ENCODE measurements at places on chromosomes 11 and 22.

DNA sequence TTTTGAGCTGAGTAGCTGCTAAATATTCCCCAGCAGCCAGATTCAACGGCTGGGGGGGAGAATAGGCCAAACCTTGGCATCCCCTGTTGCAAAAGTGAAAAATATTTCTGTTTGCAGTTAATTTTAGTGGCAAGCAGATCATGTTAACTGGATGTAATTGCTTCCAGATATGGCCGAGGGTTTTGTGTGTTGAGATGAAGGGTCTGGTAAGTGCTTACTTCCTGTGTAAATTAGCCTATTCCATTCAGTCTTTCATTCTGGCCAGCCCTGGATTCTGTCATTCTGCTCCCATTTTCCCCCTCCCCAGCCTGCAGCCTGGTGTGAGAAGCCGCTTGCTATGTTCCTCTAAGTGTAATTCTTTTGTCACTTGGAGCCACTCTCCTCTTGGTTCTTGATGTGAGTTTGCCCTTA, 17.4 kb downstream of the ZBTB16 start:
- no peak for DNase-seq

DNA sequence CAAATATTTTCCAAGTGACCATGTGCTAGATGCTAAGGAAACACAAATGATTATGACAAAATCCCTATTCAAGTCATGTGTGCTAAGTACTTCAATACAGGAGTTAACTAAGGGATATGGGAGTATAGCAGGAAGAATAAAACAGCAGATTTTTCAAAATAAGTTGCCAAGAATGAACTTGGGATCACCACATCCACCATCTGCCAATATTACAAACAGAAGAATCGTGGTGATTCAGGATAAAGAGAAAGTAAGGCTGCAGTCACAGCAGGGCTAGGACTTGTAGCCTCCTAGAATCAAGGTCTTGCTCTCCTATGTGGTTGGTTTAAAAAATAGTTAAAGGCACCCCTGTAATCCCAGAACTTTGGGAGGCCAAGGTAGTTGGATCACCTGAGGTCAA, 34.3 kb downstream of the MRTFA start:
- no peak for DNase-seq

DNA sequence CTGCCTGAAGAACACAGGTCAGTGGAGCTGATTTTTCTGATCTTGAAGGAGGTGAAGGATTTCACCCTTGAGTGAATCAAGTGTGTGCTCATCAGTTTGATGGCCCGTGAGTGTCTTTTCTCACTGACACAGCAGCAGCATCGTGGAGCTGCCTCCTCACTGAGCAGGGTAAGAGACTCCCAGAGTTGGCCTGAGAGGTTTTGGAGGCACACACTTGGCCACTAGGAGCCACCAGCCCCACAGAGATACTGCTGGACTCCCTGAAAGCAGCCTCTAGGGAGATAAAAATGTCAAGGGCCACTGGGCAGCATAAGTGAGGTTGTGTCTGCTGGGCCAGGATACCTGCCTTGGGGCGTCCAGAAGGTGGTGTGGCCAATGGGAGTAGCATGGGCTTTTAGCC, 245.4 kb downstream of the GRIK4 start:
- no peak for DNase-seq

DNA sequence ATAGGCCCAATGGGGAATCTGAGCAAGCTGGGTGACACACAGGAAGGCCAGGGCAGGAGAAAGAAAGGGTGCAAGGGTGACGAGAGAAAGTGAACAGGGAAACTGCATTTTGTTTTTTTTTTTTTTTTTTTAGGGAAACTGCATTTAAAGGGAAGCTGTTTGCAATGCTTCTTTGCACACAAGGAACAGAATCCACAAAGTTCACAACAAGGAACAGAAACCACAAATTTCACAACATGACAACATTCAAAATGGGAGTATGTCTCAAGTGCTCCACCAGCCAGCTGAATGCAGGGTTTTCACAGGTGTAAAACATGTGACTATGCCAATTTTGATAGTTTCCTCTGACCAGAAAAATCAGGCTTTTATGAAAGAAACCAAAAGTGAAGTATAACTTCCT, 6.8 kb upstream of the PLAAT3 start:
- peak; percentile 84 for DNase-seq

- no peak for DNase-seq
These were observed 440 bp upstream of the TIMP3 start for GRCh38 chr22:32800994-32801536.

DNA sequence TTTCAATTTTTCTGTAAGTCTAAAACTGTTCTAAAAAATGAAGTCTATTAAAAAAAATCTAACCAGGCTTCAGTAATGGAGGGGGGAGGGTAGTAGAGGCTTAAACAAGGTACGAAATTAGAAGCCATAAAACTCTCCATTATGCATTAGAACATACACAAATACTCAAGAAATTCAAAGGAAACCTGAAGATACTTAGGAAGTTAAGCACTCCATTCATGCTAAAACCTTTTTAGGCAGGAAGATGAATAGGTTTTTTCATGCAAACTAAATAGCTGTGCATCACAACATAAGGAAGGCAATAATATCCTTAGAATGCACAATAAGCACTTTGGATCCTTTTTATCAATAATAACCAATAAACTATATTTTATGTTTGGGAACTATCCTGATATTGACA, 2.4 kb downstream of the RAB6A start:
- DNase-seq: no peak

GRCh38 chr11:118016104-118016503, 29.9 kb downstream of the IL10RA start:
- DNase-seq: peak; percentile 78

DNA sequence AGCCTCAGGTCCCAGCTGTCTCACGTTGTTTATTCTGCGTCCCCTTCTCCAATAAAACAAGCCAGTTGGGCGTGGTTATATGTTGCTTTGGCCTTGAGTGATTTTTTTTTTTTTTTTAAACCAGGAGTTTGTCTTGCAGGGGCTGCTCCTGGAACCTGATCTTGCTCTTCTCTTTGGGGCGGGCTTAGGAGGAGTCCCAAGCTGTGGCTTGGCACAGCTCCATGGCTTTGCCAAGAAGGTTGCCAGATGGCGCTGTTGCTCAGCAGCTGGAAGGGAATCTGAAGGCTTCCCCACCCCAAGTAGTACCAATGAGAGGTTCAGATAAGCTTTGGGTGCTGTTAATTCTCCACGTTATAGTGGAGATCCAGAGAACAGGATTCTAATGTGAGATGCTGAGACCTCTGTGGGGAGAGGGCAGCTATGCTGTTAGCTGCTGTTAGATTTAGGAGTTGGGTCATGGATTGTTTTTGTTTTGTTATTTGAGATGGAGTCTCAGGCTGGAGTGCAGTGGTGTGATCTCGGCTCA, 2.0 kb upstream of the FERMT3 start:
- peak; percentile 95 for DNase-seq

- no peak for DNase-seq
These were observed 43.0 kb upstream of the HIPK3 start for GRCh38 chr11:33214187-33214586.

- no peak for DNase-seq
These were observed 1266.5 kb downstream of the JRKL start for GRCh38 chr11:97656356-97656755.

DNA sequence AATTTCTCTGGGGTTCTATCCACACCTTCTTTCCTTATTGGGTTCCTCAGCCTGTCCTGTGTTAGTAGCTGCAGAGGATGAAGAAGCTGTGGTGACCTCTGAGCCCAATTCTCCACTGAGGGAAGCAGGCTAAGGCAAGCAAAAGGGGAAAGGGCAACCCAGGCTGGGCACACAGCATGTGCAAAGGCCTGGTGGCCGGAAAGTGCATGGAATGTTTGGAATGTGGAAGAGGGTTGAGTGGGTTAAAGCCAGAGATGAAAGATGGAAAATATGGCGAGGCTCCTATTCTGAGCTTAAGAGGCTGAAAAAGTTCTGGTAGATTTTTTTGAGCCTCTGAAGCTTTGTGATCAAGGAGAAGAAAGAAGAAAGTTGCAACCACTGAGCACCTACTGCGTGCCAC, 247.1 kb downstream of the MIAT start:
- no peak for DNase-seq

- no peak for DNase-seq
These were observed 59.9 kb upstream of the C11orf87 start for GRCh38 chr11:109362059-109362458.

GRCh38 chr11:83523676-83524075, 237.5 kb upstream of the CCDC90B start:
- DNase-seq: no peak

DNA sequence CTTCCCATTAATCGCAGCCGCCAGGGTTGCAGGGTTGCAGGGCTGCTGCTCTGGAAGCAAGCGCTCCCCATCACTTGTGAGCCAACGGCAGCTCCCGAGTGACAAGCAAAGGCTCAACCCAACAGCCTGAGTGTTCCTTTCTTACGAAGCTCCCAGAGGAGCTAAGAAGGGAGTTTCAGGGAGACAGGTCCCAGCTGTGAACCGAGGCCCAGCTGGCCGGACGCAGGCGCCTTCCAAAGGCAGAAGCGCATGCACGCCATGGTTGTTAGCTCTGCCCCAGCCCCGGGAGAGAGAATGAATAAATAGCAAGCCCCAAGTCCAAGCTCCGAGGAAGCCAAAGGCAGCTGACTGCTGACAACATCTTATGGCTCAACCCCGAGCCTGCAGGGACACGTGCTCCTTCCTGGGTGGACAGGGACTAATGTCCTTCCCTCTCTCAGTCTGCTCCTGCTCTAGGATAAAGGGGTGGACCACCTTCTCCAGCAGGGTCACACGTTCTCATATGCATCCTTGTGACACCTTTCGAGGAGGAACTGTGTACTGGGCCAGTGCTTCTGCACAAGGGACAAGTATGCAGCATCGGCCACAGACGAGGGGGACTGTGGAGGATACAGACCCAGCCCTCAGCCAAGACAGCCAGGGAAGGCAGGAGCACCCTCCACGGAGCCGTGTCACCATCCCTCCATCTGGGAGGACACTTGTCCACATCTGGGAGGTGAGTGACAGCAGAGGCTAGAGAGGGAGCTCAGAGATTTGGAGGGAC, 29.9 kb downstream of the SHANK2 start:
- DNase-seq: no peak

GRCh38 chr11:86488553-86488952, 113.9 kb downstream of the CCDC81 start:
- DNase-seq: no peak

DNA sequence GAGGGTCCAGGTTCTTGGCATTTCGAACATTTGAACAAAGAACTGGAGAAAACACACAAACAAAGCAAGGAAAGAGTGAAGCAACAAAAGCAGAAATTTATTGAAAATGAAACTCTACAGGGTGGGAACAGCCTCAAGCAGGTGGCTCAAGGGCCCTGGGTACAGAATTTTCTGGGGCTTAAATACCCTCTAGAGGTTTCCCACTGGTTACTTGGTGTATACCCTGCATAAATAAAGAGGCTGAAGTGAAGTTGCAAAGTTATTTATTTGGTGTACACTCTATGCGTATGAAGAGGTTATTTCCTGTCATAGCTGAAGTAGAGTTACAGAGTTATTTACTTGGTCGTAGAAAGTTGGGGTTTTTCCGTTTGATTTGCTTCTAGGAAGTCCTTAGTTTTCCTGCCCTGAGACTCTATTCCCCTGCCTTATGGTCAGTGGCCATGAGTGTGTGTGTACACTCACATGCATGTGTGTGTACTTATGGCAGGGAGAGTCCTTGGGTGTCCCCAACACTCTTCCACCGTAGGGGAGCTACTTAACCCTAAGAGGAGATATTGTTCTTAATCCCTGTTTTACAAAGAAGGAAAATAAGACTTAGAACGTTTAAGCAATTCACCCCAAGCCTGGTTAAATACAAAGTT, 5.6 kb upstream of the SMCO4 start:
- no peak for DNase-seq

GRCh38 chr11:110428040-110428439, 1.7 kb upstream of the FDX1 start:
- DNase-seq: no peak

GRCh38 chr22:45689211-45689610, 17.6 kb downstream of the ATXN10 start:
- no peak for DNase-seq
